ENCODE measurements at places on chromosomes 6 and 20.

DNA sequence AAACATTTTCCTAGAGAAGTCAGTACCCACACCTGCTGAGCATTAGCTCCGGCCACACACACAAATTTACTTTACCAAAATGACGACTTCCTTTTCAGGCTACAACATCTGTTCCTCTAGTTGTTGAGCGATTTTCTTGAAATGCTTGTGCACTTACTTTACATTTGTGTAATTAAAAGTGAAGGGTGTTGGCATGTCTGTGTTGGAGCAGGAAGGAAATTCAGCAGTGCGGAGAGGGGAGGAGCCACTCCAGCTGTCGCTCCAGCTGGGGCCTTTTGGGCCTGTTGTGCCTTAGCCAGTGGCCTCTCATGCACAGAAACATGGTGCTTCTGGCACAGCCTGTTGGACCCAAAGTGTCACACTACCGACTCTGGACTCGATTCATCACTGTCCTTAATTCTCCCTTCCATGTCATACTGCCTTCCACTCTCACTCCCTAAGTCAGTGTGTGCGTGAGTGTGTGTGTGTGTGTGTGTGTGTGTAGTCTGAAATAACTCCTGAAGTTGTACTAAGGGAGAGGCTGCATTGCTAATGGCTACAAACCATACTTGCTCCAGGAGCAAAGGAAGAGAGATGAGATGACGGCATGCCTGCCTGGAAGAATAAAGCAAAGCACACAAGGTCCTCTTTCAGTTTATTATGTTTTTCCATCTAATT, 191.8 kb upstream of the ARG1 start:
- DNase-seq, result no peak

DNA sequence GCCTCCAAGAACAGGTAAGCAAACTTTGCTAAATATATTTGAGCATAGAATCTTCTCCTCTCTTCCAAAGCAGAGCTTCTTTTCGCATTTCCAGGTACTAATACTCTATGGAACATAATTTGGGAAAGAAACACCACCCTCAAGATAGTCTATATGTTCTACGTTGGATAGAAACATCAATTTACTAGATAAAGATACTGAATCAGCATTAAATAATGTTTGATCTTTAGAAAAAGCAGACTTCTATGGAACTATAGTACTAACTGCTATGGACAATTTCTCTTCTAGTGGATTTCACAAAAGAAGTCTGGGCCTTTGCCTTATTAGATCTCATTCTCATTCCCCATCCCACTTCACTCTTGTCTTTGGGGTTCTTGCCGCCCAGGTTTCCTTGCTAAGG, 103.0 kb downstream of the CDK19 start:
- DNase-seq, result no peak

DNA sequence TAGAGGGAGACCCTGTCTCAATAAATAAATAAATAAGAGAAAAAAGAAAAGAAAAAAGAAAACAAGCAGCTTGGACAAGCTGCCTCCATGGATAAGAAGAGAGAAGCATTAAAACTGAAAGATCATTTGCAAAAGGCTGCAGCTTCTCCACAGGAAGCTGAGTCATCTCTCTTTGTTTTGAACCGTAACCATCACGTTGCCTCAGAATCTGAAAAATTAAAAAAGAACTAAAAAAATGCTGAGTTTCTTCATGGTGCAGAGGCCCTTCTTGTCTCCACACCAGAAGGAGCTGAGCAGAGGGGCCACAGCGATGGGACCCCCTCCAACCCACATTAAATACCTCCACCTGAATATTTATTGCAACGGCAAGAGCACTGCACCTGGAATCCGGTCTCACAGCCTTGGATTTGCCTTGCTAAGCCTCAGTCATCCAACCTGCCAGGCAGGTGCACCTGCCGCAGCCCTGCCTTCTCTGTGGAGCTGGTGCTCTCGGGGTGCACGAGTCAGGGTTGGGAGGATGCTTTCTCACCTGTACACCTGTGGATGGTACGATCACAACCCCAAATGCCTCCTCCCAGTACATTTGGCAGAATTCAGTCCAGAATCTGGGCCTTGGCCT, 28.1 kb downstream of the TOX2 start:
- no peak for DNase-seq

DNA sequence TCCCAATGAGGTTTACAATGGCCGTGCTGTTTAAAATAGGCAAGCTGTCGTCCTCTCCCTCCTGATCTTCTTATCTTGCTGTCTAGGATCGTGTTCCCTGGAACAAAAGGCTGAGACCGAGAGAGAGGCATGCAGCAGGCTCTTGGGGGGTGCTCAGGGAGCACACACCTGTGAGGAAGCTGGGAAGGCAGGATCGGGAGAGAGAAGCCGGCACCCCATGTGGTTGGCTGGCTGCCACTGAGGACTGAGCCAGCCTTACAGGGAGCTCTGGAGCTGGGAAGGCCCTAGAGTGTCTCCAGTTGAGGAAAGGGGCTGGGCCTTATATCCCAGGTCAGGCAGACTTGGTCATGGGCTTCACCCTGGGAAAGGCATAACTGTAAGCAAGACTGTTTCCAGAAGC, 184.2 kb downstream of the LY86 start:
- DNase-seq, result no peak

- DNase-seq, result no peak
These were observed 16.9 kb downstream of the NDRG3 start for GRCh38 chr20:36728986-36729385.

- DNase-seq, result peak; percentile 54
These were observed 5.3 kb upstream of the FNDC1 start for GRCh38 chr6:159163901-159164370.

- no peak for DNase-seq
These were observed 263.4 kb downstream of the ARHGAP18 start for GRCh38 chr6:129446272-129447197.

- no peak for DNase-seq
These were observed 15.2 kb upstream of the ZNF335 start for GRCh38 chr20:45987108-45987780.

DNA sequence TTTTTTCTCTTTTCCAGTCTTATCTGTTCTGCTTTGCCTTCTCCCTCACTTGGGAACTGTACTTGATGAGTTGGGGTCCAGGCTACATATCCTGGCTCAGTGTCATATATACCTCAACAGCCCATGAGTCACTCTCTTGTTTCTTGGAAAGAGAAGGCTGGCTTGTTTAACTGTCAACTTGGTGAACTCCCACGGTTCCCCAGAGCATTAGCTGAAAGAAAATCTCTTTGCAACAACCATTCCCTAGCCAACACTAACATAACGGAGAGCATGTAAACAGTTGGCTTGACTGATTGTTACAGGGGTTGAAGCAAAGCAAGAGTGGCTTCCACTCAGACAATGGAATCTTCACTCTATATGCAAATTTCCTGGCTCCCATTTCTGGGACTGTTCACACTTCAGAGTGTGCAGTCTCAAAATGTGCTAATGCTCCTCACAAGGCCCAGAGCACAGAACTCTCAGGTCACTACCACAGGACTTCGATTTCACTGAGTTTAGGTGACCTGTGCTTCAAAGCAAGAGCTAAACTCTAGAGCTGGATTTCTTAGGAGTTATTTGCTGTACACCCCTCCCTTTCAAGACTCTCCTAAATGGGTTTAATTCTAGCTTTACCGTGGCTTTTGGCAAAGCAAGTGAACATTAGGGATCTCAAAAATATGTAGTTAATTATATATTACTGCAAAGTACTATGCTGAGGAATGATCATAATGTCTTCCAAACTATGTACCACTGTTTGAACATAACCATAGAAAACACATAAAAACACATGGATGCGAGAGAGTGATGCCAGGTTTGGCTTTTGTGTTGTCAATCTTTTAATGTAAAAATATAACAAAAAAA, 609.8 kb downstream of the RFPL4B start:
- peak; percentile 74 for DNase-seq

- no peak for DNase-seq
These were observed 53.9 kb upstream of the ESR1 start for GRCh38 chr6:151753581-151753980.

DNA sequence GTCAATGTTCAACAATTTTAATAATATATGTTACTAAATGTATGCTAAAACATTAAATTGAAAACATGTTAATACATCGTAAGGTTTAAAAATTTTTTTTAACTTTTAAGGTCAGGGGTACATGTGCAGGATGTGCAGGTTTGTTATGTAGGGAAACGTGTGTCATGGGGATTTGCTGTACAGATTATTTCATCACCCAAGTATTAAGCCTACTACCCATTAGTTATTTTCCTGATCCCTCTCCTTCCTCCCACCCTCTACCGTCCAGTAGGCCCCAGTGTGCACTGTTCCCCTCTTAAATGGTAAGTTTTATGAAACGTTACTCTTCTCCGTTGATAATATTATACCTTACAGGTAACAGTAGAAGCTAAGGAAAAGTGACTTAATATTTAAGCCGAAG, 15.8 kb downstream of the PDE7B start:
- no peak for DNase-seq

DNA sequence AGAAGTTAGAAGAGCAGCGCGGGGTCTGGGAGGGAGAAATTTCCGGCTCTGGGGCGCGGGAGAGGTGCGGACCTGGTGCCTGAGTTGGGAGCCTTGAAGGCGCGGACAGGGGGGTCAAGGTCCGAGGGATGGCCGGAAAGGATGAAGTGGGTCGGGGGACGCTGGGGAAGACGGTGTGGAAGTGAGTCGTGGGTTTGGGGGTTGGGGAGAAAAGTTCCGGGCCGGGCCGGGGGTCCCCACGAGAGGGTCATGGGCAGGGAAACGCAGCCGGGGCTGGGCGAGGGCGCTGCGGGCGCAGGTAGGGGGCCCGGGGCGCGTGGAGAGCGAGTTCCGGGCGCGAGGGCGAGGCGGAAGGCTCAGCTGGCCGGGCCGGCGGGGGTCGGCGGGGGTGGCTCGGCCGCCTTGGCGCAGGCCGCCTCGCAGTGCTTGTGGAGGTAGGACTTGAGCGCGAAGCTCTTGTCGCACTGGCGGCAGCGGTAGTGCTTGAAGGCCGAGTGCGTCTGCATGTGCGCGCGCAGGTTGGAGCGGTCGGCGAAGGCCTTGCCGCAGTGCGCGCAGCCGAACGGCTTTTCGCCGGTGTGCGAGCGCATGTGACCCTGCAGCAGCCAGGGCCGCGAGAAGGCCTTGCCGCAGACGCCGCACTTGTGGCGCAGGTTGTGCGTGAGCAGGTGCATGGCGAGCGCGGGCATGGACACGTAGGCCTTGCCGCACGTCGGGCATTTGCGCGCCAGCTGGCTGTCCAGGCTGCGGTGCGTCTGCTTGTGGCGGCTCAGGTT, 10.5 kb upstream of the SRXN1 start:
- no peak for DNase-seq

GRCh38 chr6:136706430-136706829, 85.8 kb downstream of the MAP3K5 start:
- DNase-seq, result no peak

- DNase-seq, result no peak
These were observed 77.1 kb downstream of the NINL start for GRCh38 chr20:25508083-25508770.

DNA sequence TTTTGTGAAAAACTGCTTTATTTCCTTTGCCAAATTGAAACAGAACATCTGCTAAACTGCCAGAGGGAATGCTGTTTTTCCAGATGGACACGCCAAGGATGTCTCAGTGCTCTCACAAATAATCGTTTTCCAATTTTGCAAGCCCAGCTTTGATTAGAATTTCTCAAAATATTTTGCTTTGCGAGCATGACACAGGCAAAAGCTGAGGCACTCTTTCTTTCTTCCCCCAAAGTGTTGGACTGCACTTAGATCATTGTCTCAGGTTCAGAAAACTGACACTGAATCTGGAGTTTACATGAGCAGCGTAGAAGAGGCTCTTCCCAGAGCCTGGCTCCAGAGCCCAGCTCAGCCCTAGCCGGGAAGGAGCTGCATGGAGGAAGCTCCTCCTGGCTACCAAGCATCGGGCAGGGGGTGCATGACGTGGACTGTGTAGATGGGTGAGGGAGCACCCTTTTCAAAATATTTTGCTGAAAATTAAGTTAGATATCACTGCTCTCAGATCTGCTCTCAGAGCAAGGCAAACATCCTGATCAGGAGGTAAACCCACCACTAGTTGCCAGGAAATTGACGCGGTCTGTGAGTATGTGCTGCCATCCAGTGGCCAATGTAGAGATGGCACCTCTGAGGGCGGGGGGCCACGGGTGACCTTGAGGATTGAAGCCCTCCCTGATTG, 107.5 kb downstream of the SLC22A3 start:
- DNase-seq, result peak; percentile 78

DNA sequence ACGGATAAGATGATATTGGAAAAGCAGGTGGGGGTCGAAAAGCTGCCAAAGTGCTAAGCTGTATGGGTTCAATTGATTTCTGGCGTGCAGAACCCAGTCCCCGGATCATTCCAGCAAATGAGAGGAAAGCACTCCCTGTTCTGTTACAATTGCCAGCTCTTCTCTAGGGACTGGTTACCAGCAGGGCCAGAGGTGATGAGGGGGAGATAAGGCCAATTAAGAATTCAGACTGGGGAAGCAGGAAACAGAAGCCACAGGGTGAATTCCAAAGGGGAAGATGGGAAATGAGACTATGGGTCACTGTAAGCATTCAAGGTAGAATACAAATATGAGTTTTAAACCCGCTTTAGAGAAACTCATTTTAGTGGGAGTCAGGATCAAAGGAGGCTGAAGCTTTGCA, 349.4 kb upstream of the MAP3K7 start:
- no peak for DNase-seq

- DNase-seq, result no peak
These were observed 205.2 kb downstream of the KIF16B start for GRCh38 chr20:16367948-16368560.

DNA sequence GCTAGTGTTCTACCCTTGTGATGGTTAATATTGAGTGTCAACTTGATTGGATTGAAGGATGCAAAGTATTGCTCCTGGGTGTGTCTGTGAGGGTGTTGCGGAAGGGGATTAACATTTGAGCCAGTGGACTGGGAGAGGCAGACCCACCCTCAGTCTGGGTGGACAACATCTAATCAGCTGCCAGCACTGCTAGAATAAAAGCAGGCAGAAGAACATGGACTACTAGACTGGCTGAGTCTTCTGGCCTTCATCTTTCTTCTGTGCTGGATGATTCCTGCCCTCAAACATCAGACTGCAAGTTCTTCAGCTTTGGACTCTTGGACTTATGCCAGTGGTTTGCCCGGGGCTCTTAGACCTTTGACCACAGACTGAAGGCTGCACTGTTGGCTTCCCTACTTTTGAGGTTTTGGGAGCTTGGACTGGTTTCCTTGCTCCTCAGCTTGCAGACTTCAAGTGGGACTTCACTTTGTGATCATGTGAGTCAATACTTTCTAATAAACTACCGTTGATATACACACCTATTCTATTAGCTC, 50.1 kb downstream of the SDHAF4 start:
- no peak for DNase-seq

GRCh38 chr6:15331143-15331542, 85.3 kb downstream of the JARID2 start:
- DNase-seq, result no peak

All from forelimb muscle (tissue), 1 donor.